ENCODE measurements at places on chromosomes 3 and 15.

DNA sequence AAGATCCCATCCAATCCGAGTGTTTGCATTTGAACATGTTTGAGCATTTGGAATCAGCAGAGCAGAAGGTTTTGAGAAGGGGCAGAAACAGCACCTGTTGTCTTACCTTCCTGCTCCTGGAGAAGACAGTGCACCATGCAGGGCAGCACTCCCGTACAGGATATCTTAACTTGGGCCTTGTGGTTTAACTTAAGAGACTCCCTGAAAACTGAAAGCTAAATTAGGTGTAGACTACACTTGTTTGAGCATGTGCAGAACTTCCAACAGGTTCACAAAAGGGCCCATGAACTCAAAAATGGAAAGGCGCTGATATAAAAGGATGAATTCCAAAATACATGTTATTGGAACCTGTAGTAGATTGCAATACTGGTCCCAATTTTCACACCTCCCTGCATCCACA, 175.4 kb upstream of the PRICKLE2 start:
- no peak for DNase-seq

DNA sequence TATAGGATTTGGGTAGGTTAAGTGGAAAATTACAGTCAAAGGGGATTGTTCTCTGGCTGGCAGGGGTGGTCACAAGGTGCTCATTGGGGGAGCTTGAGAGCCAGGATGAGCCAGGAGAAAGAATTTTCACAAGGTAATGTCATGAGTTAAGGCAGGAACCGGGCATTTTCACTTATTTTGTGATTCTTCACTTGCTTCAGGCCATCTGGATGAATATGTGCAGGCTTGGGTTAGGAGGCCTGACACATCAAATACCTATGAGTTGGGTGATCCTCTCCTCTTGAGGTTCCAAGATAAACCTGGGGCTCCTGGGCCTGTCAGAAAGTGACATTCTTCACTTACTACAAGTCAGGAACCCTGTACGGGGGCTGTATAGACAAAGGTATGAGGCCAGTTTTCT, 68.7 kb downstream of the CD200 start:
- no peak for DNase-seq

DNA sequence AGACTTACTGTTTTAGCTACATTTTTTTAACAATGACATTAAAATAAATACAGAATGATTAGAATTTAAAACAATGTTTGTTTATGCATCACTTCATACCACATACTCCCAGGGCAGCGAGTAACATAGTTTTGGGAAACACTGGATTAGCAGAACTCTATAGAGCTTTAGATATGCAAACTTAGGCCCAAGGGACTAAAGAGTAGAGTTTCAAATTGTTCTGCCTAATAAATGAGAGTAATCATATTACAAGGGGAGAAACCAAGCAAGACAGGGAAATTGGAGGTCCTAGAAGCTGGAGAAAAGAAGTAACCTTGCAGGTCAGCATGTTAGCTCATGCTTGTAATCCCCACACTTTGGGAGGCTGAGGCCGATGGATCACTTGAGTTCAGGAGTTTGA, 3.6 kb upstream of the DAZL start:
- DNase-seq = no peak

DNA sequence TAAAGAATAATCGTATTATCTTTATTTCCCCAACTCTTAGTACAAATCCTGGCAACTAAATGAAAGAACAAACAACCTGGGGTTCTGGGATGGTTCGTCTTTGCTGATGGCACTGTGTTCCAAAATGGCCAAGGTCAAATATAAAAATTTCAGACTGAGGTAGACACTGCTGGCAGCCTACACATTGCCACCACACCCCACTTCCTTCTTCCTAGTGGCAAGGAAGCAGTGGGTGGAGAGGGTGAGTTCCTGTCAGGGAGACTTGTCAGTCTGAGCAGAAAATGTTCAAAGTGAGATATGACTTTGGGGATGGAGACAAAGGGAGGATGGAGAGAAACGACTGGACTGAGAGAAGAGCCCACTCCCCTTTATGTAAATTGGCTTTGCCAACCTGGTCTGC, 69.6 kb downstream of the LMCD1 start:
- no peak for DNase-seq

GRCh38 chr3:94737116-94737515, 674.3 kb downstream of the NSUN3 start:
- no peak for DNase-seq

- DNase-seq = no peak
Observed at GRCh38 chr3:134370611-134371531, 3.4 kb downstream of the AMOTL2 start.

DNA sequence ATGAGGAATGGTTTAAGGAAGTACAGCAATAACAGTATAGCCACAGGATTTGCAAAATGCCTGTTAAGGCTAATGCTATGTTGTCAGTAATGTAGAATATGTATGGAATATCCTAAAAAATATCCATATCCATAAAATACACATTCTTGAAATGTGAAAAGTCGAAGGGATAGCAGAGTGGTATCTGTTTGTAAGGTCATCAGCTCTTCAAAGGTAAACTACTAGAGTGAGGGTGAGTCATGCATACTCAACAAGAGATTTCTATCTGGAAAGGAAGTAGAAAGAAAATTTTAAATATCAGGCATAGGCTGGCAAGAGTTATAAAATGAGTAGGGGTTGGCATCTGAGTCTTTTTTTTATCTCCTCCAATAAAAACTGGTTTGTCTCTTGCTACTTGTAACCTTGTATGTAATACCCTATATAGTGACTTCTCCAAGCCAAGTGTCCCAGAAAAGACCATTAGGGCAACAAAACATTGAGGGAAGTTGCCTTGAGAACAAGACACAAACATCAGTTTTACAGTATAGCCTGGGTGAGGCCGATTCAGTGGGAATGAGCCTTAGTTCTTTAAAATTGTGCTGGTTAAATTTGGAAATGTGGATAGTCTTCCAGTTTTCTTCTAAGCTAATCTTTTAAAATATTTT, 103.1 kb downstream of the SPATA16 start:
- no peak for DNase-seq

DNA sequence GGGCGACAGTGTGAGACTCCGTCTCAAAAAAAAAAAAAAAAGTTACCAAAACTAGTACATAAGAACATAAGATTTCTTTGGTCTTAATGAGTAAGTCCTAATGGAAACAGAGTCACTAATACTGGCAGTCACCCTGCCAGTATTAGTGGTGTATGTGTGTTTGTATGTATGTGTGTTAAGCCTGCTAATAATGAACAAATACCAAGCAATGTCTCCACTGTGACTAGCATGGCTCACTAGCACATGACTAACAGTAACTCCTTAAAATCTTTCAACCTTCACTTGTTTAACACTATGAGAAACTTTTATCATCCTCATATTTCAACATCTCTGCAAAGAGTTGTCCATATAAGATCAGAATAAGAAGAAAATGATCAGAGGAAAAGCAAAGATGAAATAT, 231.0 kb upstream of the ATP11B start:
- no peak for DNase-seq

GRCh38 chr3:169315141-169315540, 348.4 kb downstream of the MECOM start:
- DNase-seq = no peak

GRCh38 chr3:3015185-3016089, 94.7 kb downstream of the IL5RA start:
- DNase-seq = peak; percentile 1

- no peak for DNase-seq
Observed at GRCh38 chr3:38740537-38740936, 75.5 kb downstream of the SCN10A start.

- DNase-seq = no peak
Observed at GRCh38 chr15:90597577-90597976, 67.9 kb downstream of the CRTC3 start.

GRCh38 chr3:153631102-153631501, 469.1 kb downstream of the RAP2B start:
- DNase-seq = no peak

GRCh38 chr3:185337231-185337816, 25.6 kb upstream of the MAP3K13 start:
- DNase-seq = no peak
